ENCODE measurements at places on chromosomes 2 and 18.

DNA sequence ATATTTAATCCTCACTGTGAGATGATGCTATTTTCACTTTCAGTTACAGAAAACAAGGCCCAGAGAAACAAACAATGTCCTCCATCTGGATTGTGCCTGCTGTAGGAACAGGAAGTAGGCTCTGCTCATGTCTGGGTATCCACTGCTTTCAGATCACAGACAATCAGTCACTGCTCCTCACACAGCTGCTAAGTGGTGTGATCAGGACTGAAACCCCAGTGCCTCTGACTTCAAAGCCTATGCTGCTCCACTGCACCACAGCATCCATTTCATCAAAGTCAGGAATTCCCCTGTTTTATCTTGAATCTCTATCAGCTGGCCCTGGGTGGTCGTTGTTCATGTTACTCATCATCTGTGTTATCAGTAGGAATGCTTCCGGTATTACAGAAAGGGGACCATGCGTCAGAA lies 303.8 kb upstream of the TRIB2 start:
- DNase-seq: no peak

DNA sequence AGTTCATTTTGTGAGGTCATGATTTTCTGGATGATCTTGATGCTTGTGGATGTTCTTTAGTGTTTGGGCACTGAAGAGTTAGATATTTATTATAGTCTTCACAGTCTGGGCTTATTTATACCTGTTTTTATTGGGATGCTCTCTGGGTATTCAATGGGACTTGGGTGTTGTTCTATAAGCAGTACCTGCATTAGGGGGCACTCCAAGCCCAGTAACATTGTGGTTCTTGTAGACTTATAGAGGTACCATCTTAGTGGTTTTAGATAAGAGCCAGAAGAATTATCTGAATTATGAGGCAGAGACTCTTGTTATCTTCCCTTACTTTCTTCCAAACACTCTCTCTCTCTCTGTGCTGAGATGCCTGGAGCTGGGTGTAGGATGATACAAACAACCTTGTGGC lies 470.0 kb downstream of the PIK3C3 start:
- DNase-seq: no peak

DNA sequence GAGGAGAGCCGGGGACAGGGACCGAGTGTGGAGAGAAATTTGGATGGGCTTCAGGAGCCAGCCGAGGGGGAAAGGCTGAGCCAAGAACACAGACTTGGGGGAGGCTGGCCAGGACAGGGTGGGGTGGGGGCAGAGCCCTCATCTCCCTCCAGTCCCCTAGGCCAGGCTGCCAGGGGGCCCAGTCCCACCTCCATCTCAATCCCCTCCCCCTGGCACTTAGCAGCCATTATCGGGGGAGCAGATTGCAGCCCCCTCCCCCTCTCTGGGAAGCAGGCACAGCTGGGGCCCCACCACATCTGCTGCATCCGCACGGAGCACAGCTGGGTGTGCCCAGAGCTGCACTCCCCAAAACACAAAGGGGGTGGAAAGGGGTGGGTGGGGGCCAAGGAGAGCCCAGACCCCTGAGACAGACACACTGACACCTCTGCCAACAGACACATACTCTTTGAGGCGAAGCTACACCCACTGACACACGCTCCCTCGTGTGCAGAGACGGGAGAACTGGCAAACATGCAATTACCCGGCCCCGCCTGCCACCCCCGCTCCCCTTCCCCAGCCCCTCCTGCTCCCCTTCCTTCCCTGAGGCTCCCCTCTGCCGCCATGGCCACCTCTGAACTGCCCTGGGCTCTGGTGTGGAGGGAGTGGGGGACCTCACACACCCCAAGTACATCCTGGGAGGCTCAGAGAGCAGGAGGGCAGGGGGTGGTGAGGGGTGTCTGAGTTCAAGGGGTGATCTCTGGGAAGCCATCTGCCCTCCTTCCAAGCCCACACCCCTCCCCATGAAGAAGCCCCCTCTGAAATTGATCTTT lies 5.1 kb upstream of the ASIC4 start:
- no peak for DNase-seq

DNA sequence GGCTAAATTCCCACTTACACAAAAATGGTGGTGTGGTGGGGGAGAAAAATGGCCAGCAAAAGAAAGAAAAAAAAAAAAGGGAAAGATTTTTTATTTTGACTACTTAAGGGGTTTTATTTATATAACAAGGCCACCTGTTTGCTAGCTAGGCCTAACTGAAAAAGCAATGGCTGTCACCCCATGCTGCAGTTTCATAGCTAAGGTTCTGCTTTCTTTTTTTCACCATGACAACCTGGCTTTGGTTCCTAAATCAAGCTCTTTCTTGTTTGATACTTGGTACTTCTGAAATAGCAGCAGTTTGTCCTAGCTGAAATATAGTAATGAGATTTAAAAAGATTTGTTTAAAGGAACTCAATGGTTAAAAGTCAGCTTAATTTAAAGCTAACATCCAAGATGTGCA lies 433.2 kb upstream of the MEX3C start:
- DNase-seq: no peak

- DNase-seq: no peak
Measured at GRCh38 chr2:144310484-144310883, 209.4 kb downstream of the ZEB2 start.

GRCh38 chr2:63614448-63614968 lies 25.7 kb downstream of the MDH1 start:
- no peak for DNase-seq

GRCh38 chr18:79257480-79257879 lies 138.2 kb upstream of the NFATC1 start:
- DNase-seq: no peak

GRCh38 chr2:53827398-53828175 lies 32.2 kb downstream of the GPR75 start:
- no peak for DNase-seq

DNA sequence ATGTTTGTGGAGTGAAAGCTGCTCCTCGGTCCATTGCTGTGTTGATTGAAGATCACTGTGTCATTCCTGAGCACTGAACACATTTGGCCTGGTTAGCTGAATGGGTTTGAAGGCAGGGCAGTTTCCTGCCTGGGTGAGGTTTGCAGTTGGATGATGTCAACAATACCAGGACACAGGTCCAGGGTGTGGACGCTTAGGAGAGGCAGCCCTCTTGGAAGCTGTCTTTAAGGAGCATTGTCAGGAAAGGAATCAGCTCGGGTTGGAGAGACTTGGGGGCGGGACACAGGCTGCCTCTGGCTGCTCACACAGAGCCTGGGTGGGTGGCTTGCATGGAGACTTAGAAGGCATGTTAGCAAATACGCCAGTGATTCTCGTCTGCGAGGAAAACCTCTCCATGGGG lies 237.7 kb downstream of the SEPTIN10 start:
- no peak for DNase-seq

DNA sequence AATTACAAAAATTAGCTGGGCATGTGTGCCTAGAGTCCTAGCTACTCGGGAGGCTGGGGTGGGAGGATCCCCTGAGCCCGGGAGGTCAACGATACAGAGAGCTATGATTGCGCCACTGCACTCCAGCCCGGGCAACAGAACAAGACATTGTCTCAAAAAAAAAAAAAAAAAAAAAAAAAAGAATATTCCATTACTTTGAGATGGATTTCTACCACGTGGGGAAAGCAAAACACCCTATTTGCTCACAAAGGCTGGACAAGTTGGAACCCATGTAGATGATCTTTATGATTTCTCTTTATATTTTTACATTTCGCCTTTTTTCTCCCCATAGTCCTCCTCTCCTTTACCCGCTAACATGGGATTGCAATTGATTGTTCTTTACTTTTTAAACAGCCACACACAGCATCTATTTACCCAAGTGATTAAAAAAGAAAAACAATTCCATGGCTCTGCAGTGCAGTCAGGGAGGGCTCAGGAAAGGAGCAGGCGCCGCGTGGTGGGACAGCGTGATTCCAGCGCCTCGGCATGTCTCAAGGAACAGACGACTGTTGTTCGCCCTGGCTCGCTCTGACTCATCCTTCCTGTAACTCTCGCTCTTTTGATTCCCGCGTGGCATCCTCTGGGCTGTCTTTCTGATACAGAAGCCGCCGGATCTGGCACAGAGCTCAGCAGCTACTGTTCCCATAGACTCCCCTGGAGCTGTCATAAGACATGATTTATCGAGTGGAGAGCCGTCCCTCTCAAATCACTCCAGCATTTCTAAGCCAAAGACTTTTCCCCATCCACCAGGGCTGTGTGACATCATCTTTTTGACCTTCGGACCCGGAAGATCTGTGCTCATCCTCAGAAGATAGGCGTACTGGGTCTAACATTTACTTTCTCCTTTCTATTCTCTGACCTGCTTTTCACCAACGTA lies 230.4 kb upstream of the AGAP1 start:
- DNase-seq: no peak

GRCh38 chr2:77087987-77088414 lies 434.2 kb downstream of the LRRTM4 start:
- no peak for DNase-seq

- no peak for DNase-seq
Measured at GRCh38 chr2:71929482-71929772, 218.2 kb downstream of the CYP26B1 start.

- DNase-seq: no peak
Measured at GRCh38 chr2:8627019-8627691, 54.7 kb upstream of the ID2 start.

- DNase-seq: no peak
Measured at GRCh38 chr2:2146969-2147900, 183.8 kb downstream of the MYT1L start.

- DNase-seq: no peak
Measured at GRCh38 chr2:111045771-111046444, 74.8 kb upstream of the BCL2L11 start.

GRCh38 chr18:60372596-60372995 lies at the start of gene MC4R:
Gene MC4R, minus strand, starts transcription at chr18:60372775. Its CDS starts 426 bp downstream, at chr18:60372349.
- DNase-seq: peak; percentile 66

- no peak for DNase-seq
Measured at GRCh38 chr2:181786371-181787228, 104.9 kb upstream of the ITPRID2 start.

GRCh38 chr2:15971831-15972522 lies 31.6 kb downstream of the MYCN start:
- DNase-seq: no peak

- no peak for DNase-seq
Measured at GRCh38 chr2:211237586-211238275, 681.3 kb downstream of the CPS1 start.

DNA sequence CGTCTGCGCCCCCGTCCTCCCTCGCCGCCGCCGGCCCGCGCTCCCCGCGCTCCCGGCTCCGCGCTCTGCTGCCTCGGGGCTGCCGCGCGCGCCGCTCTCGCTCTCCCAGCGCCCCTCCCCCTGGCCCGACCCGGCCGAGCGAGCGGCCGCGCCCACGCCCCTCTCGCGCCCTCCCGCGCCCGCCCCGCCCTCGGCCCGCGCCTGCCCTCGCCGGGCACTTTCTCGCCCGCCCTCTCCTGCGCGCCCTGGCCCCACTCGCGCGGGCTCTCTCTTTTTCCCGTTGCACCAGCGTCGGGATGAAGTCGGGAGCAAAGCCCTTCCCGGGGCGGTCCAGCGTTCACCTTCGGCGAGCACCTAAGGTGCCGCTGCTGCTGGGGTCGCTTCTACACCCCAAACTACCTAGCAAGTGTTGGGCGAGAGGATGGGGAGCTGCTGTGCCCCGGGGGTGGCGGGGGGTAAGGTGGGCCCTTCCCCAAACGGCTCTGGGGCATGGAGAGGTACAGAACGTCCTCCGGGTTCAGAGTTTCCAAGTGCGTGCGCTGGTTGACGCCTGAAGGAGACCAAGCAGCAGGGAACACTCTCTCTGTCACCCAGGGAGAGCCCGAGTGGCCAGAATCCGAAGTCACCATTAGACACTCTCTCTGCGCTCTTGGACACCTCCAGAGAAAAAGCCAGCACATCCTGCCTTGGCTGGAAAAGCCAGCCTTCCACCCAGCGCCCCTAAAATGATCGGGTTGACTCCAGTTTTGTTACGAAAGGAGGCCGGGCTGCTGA lies at the start of gene COLEC12:
Gene COLEC12 (minus strand): TSS at position 70 of the 774 bp plus-strand sequence. CDS start 187 bp downstream, outside the sequence.
- no peak for DNase-seq

DNA sequence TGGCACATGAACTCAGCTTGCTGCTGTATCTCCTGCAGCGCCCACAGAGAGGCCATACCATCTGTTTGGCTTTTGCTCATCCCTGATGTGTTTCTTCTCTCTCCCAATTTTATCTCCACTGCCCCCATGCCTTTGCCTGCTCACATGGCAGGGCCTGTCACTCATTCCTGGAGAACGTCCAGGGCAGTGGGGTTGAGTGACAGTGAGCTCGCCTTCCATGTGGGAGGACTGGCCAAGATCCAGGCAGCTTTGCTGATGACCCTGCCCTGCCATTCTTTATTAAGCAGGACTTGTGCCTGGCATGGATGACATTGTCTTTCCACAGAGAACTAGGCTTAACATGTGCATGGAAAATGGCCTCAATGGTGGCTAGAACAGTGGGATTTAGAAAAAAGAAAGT lies 230.5 kb upstream of the THSD7B start:
- no peak for DNase-seq

DNA sequence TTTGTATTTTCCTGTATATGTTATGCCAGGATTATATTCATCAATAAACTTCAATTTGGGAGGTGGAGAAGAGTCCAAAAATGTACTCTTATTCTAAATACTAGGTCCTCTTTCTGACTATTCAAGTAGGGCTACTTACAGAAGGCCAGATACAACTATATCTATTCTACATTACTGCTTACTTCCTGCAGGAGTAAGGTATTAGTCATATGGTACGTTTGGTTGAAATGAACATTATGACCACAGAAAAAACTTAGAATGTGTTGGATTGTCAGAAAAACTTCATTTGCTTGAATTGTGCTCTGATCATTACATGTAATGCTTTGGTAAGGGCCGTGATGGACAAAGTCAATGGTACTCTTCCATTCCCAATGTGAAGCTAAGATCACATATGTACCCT lies 35.0 kb downstream of the STAT4 start:
- DNase-seq: no peak
